Sigmoid colon (tissue), 7 donors: ENCODE measurements at places on chromosomes 5 and 9. TPM values are rescaled to one million over a fixed set of nuclear protein-coding genes. Genes with fewer than 3 reads are reported as not detected.

Gene OCLN
- 1.6 TPM for total RNA-seq

DNA sequence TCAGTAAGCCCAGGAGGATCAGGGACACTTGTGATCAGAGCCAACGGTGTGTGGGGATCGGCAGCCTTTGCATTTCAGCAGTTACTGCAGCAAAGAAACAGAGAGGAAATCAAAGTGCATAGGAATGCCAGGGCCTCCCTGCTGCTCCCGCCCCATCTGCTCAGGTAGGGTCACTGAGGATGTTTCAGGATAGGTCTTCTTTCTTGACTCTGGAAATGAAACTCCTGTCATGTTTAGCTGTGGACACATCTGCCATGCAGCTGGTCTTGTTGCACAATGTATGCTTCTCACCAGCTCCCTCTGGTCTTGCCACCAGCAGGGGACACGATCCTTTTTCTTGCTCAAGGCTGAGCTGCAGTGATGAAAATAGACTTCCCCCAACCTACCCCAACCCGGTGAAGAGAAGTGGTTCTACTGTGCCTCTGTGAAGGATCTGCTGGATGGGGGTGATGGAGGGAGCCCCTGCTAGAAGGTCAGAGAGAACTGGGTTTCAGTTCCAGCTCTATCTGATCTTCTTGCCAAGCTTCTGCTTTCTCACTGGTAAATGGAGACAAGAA, 185.2 kb upstream of the KLF4 start:
- DNase-seq: peak; percentile 74

DNA sequence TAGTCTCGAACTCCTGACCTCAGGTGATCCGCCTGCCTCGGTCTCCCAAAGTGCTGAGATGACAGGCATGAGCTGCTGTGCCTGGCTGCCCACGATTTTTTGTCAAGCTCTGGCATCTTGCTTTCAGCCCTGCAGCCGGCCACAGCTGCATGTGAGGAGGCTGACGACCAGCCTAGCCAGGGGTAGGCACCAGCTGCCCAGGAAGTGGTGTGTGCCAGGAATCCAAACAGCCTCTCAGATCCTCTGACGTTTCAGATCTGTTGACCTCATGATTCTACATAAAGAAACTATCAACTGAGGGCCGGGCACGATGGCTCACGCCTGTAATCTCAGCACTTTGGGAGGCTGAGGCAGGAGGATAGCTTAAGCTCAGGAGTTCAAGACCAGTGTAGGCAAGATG, 19.0 kb downstream of the DYNC2I2 start:
- no peak for DNase-seq

DNA sequence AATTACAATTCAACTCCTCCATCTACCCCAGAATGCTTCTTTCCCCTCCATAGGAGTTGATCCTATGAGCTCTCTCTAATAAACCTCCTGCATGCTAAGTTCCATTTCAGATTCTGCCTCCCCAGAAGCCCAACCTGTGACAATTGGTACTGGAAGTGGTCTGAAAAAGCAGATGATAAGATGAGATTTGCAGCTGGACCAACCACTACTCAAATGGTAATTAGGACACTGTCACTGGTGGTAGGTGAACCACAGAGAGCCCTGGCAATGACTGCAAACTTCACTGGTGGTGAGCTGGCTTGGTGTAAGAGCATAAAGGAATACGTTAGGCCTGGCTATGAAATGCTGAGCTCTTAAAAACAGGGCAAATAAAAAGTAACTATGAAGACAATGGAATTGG, 112.6 kb downstream of the ESM1 start:
- no peak for DNase-seq

DNA sequence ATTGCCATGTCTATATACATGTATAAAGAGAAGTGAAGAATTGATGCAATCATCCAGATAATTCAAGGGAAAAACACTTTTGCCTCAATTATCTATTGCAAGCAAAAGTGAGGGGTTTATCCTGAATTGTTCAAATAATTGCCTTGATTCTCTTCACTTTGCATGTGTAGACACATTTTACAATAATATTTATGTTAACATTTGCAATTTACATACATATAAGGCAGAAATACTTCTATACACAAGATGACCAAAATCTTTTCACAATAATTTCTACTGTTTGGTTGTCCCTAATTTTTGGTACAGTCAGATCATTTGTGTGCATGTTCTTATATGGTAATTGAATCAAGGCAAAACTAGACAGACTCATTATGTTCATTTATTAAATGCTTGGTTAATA, 285.3 kb upstream of the TMEM161B start:
- DNase-seq: no peak

DNA sequence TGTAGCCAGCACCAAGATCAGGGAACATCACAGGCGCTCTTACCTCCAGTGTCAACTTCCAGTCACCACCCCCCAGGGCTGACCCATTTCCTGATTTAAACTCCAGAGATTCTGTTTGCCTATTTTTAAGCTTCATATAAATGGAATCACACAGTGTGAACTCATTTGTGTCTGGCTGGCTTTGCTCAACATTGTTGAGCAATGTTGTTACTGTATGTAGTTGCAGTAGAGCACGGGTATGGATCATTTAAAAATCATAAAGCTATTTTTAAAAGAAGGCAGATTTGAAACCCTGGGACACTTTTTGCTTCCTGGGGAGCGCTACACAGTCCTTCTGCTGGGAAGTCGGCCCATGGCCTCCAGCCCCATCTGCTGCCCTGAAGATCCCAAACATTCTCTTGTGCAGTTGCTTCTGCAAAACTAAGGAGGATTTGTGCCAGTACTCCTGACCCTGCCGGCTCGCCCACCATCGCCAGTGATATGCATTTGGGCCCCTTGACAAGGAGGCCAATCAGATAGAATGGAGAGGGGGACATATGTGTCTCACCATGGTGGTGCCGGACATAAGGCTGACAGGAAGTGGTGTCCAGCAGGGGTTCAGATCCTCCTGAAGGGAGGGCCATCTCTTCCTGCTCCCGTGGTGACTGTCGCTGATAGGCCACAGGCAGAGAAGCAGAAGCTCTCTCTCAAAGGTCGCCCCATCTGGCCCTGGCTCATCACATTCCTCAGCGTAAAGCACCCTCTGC, 13.3 kb downstream of the DCANP1 start:
- DNase-seq: no peak

Gene SEMA6A
- total RNA-seq: 55.7 TPM

- peak; percentile 88 for DNase-seq
Observed at GRCh38 chr5:159106569-159107282, 7.0 kb upstream of the EBF1 start.

Gene DNAJC25
- total RNA-seq: 11.5 TPM

GRCh38 chr5:158050421-158050820, 191.5 kb upstream of the CLINT1 start:
- no peak for DNase-seq

- no peak for DNase-seq
Observed at GRCh38 chr5:66209794-66210193, 65.7 kb downstream of the SREK1 start.

GRCh38 chr5:112084149-112084548, 327.2 kb upstream of the NREP start:
- DNase-seq: no peak

Gene LRRC19
- total RNA-seq: not detected

Gene POU5F2
- 3.2 TPM for total RNA-seq

- DNase-seq: no peak
Observed at GRCh38 chr5:149338364-149338763, 6.9 kb upstream of the GRPEL2 start.

DNA sequence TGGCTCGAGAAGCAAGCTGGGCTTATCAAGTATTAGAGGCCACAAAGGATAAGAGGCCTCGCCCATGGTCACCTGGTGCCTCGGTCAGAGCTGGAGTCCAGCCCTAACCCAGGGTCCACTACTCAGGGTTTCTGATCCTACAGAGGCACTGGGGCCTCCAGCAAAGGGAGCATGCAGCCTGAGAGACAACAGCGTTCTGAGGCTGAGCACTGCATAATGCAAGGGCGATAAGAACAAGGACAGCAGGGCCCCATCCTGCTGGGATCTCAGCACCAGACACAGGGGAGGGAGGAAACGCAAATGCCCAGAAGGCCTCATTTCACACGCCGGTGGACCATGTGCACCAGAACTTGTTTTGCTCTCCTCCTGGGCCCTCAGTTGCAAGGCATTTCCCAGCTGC, 63.0 kb downstream of the C5orf15 start:
- DNase-seq: no peak

DNA sequence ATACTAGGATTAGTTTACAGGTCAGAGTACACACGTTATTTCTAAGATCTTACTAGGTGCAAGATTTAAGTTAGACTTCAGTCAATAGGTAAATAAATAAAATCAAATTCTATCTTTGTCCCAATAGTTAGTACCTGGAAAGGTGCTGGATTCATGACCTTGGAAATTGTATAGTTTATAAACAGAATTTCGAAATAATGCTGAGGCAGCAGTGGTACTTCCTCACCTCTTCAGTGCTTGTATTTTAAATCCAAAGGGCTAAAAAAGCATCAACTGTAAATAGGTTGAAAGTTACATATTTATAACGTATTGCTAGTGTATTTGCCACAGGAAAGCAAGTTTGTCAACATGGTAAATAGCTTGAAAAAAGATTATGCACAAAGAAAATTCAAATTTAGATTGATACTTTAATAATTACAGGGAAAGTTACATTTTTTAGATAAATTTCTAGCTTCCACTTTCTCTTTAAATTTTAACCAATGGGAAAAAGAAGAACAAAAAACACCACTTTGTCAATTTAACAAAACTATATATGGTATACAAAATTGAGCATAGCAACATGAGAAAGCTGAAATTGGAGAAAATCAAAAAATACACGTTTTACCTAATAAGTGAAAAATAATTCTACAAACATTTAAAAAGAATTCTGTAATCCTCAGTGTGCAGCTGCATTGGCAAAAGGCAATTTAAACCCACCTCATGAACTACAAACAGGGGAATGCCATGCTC, 46.5 kb downstream of the NR3C1 start:
- DNase-seq: no peak

- DNase-seq: no peak
Observed at GRCh38 chr5:50900952-50901510, 234.6 kb downstream of the PARP8 start.

Gene SHISAL2B
- not detected for total RNA-seq

Gene PITX1
- total RNA-seq: 5.3 TPM

GRCh38 chr9:79193001-79193400, 378.8 kb upstream of the TLE4 start:
- no peak for DNase-seq

Gene WDR38
- total RNA-seq: not detected

DNA sequence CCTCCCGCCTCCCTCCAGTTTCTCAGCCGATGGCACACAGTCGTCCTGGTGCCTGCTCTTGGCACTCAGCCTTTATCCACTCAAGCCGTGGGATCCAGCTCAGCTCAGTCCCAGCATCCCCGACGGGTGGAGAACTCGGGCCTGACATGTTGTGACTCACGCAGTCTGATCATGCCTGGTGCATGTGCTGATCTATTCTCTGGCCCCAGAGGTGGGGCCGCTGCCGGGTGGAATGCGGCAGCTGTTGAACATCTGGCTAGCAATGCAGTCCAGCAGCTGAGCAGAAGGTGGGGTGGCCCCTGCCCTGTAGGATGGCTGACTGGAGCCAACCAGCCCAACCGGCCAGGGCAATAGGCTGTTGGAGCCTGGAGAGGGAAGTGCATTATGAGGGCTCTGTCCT, 1.7 kb upstream of the AIF1L start:
- no peak for DNase-seq

- no peak for DNase-seq
Observed at GRCh38 chr5:125169396-125169795, 423.0 kb upstream of the ZNF608 start.

DNA sequence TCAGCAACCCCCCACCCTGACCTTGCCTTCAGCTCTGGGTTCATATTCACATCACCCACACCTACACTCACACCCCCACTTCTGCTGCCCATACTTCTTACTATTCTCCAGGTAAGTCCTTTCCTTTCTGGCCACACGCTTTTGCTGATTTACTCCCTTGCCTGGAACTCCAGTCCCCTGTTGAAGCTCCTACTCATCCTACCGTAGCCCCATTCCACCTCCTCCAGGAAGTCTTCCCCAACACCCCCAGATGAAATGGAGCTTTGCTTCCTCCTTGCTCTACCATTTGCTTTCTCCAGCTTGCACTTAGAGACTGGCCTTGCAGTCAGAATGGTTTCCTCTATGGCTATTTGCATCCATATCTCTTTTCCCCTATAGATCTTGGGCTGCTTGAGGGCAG, 182.3 kb downstream of the MELK start:
- no peak for DNase-seq

Gene PCDHB12
- 4.3 TPM for total RNA-seq

GRCh38 chr5:40397976-40398375, 281.7 kb upstream of the PTGER4 start:
- no peak for DNase-seq

GRCh38 chr5:173310861-173311785, 17.1 kb downstream of the STC2 start:
- peak; percentile 87 for DNase-seq

DNA sequence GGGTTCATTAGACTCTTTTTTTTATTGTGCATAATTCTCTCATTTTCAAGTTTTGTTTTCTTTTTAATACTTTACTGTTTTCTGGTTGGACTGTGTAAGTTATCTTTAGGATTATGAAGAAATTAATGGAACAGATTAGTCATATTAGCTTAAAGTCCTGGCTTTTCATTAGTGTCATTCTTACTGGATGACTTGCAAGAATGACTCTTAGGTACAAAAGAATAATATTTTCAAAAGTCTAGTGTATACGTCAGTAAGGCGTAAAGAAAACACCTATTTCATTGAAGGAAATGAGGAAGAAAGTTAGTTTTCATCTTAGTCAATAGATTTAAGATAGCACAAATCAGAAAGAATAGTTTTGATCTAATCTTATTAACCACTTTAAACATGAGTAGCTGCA, 20.4 kb downstream of the UHRF2 start:
- DNase-seq: no peak

Gene LIX1
- 0.99 TPM for total RNA-seq

- DNase-seq: no peak
Observed at GRCh38 chr5:151002250-151002649, 18.1 kb upstream of the GPX3 start.

Gene CCL21
- 192 TPM for total RNA-seq

DNA sequence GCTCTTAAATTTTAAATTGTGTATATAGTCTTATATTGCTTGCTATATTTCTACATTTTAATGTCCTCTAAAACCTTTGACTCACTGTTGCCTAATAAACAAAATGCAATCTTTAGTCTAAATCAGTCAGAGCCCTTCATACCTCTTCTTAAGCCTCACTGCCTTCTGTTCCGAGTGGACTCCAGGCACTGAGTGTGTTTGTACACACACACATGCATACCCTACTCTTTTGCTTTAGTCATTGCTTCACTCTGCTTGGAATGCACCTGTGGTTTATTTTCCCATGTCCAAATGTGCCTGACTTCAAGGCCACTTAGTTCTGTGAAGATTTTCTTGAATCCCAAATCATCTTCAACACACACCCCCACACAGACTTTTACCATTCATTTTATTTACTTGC, 60.9 kb downstream of the SLC12A2 start:
- DNase-seq: no peak

DNA sequence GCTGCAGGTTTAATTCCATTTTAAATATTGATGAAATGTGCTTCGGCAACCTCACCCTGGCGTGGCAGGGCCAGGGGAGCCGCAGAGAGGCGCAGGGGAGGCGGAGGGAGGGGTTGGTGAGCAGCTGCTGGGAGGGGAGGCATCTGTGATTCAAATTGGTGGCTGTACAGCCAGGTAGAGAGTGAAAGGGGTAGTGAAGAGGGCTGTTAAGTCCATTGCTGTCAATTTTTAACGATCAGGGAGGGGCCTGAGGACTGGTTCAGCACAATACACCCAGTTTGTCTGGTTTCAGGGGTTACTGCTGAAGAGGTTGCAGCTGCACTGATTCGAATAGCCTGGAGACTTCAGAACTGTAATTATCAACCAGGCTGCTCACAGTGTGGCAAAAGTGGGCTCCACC, 31.3 kb downstream of the LHX6 start:
- no peak for DNase-seq
